Left ventricle myocardium inferior (tissue), 1 donor: ENCODE measurements at places on chromosomes 7 and 10.

GRCh38 chr7:4738711-4739527 lies 36.5 kb upstream of the AP5Z1 start:
- H3K27me3 ChIP-seq, result no peaks in the 10 kb centered on the region
- H3K4me1 ChIP-seq, result peaks cover 59% of the 10 kb centered on the region
- no peak for DNase-seq
- H3K36me3 ChIP-seq, result peaks cover 26% of the 10 kb centered on the region

- H3K27ac ChIP-seq, result no peak overlapping the region
- H3K36me3 ChIP-seq, result no peaks in the 10 kb centered on the region
- peak overlapping the region; percentile 19 for H3K4me3 ChIP-seq
- H3K4me1 ChIP-seq, result peaks cover 10% of the 10 kb centered on the region
- DNase-seq, result no peak
Measured at GRCh38 chr10:96431211-96431970, 72.6 kb upstream of the OPALIN start.

DNA sequence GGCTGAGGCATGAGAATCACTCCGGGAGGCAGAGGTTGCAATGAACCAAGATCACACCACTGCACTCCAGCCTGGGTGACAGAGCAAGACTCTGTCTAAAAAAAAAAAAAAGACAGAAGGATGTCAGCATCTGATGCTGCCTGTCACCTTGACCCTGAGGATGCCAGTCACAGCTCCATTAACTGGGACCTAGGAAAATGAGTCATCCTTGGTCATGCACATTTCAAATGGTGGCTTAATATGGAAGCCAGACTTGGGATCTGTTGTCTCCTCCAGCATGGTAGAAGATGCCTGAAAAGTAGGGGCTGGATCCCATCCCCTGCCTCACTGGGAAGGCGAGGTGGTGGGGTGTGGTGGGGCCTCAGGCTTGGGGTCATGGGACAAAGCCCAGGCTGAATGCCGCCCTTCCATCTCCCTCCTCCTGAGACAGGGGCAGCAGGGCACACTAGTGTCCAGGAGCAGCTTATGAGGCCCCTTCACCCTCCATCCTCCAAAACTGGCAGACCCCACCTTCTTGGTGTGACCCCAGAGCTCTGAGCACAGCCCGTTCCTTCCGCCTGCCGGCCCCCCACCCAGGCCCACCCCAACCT lies 1.3 kb downstream of the NOS3 start:
- H3K4me1 ChIP-seq, result peaks cover 71% of the 10 kb centered on the region
- no peaks in the 10 kb centered on the region for H3K27me3 ChIP-seq
- H3K27ac ChIP-seq, result peak overlapping the region; percentile 92
- DNase-seq, result no peak
- H3K36me3 ChIP-seq, result no peaks in the 10 kb centered on the region
- H3K4me3 ChIP-seq, result no peak overlapping the region

DNA sequence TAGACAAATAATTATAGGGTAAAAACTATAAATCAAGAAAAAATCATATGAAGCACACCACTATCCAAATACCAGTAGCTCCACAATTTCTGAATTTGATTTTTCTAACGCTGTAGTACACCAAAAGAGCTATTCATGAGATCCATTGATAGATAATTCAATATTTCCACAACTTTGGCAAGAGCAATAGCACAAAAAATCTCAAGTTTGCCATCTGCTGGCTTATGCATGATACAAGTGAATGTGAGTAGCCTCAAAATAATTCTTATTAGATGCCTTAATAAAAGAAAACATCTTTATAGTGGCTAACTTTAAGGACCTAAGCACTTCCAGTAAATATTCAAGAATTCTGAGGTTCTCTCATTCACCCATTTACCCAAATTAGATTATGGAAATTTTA lies 2.2 kb upstream of the TMEM196 start:
- H3K4me1 ChIP-seq, result peaks cover 14% of the 10 kb centered on the region
- DNase-seq, result no peak
- H3K27ac ChIP-seq, result no peak overlapping the region
- peaks cover 60% of the 10 kb centered on the region for H3K27me3 ChIP-seq
- no peak overlapping the region for H3K4me3 ChIP-seq
